ENCODE measurements at places on chromosomes 6 and 20.

DNA sequence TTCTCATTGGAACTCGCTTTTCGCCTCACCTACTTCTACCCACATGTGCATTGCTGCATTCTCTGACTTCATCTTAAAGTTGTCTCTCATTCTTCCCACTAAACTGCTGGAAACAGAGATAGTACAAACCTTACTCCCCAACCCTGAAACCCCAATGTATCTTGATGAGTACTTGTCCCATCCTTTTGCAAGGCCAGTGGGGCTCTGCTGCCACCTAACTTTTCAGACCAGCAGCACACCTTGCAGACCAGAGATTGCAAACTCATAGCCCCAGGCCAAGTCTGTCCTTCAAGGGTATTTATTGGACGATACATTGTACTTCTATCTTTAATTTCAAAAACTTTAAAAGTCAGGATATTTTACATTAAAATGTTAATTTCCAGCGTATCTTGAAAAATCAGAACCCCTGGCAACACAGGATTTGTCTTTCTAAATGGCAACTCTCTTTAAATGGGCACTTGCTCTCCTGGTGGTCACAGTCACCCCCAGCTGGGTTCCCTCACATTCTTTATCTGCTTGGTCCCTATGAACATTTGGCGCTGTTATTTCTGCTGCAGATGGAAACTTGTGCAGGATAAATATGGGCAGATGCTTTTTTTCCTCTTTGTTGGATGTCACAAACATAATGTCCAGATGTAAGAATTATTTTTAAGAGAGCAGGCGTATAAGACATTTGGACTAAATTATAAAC lies 83.9 kb downstream of the SOD2 start:
- DNase-seq: no peak

DNA sequence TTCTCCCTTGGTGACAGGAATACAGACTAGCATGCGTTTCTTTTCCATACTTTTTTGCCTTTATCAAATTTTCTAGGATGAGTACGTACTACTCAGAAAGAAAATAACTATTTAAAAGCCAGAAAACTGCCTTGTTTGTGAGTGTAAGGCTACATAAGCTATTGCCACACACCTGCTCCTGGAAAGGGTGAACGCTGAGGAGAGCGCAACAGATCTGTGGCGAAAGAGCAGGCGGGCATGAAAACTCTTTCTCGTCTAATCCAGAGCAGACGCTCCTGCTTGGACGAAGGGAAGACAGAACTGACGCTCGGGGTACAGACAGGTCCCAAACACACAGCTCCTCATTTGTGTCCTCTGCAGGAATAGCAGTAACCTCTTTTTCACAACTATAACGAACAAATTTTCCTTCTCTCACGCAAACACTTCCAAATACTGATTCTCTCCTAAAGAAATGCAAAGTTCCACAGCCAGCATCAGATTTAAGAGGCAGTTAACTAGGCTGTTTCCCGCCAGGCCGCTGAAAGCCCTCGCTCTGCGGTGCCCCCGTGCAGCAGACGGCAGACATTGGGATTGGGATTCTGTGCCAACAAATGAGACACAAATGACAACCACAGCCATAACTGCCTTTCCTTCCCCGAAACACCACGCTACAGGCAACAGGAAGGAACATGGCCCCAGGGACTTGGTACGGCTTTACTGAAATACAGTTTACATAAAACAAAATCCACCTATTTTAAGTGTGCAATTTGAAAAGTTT lies 20.0 kb downstream of the TAF4 start:
- no peak for DNase-seq

DNA sequence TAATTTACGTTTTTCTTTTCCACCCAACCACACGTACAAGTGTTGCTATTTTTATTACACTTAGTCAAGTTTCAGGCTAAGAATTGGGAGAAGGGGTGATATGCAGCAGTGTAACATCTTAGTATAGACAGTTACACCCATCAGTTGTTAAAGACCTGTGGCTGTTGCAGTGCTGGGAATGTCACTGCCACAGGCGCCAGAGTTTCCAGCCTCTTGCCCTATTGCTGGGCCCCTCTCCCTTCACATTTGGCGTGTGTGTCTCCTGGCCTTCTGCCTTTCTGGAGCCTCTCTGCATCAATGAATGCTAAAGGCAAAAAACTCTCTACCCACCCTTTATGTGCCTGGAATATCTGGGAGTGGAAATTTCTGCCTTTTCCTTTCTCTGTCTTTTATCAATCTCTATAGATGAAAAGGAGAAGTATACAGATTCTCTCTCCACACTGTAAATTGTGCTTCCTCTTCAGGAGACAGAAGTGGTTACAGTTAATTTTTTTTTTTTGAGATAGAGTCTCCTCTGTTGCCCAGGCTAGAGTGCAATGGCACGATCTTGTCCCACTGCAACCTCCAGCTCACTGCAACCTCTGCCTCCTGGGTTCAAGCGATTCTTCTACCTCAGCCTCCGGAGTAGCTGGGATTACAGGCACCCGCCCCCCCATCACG lies 73.0 kb downstream of the TIAM2 start:
- DNase-seq: no peak

GRCh38 chr6:36807143-36807542 lies 32.1 kb downstream of the CPNE5 start:
- DNase-seq: no peak

- peak; percentile 90 for DNase-seq
These were observed 67.0 kb downstream of the DNAAF9 start for GRCh38 chr20:3340443-3340842.

Measured in Right ventricle myocardium superior (tissue), 1 donor.